ENCODE measurements at places on chromosomes 6 and 20.
A peak's percentile ranks its signal among the peaks of the same experiment; 100 is the strongest.

GRCh38 chr6:151494235-151494935 is 568 bp downstream of the CCDC170 start:
- no peak for DNase-seq

GRCh38 chr6:147758303-147758702 is 249.8 kb downstream of the SAMD5 start:
- no peak for DNase-seq

- DNase-seq: no peak
Measured at GRCh38 chr20:62872184-62872847, 10.7 kb upstream of the TCFL5 start.

GRCh38 chr6:156538875-156539660 is 238.1 kb upstream of the ARID1B start:
- no peak for DNase-seq

DNA sequence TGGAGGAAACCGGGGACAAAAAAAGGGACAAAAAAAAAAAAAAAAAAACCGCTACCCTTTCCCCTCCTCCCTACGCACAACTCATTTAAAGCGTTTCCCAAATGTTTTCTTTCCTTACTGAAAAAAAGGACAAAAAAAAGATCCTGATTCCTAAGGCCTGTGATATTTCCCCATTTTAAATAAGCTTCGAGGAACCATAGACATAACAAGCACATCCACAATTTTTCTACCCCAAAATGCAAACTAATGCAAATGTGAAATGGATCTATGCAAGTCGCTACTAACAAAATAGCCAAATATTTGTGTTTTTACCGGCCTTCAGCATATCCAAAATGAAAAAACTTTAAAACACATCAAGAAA is 1.4 kb upstream of the ZNF217 start:
- no peak for DNase-seq

DNA sequence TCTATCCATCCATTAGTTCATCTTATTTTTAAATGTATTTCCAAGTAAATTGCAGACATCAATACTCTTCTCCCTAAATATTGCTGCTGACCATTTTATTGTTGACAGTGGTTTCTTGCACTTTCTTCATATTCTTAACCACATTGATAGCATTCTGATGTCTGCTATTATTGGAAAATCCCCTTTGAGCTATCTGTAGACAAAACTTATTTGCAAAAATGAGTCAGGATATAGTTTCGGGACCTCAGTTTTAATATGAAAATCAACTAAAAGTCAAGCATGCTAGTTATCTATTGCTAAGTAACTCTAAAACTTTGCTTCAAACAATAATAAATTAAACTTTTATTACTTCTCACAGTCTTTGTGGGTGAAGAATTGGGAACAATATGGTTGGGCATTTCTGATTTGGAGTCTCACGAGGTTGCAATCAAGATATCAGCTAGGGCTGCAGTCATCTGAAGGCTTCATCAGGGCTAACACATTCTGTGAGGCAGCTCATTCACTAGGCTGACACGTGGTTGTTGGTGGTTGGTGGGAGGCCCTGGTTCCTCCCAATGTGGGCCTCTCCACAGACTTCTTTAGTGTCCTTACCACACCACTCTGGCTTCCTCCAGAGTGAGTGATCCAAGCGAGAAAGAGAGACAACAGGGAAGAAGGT is 32.7 kb downstream of the CD109 start:
- peak; percentile 4 for DNase-seq

- DNase-seq: no peak
Measured at GRCh38 chr6:31651602-31652191, 764 bp downstream of the BAG6 start.

DNA sequence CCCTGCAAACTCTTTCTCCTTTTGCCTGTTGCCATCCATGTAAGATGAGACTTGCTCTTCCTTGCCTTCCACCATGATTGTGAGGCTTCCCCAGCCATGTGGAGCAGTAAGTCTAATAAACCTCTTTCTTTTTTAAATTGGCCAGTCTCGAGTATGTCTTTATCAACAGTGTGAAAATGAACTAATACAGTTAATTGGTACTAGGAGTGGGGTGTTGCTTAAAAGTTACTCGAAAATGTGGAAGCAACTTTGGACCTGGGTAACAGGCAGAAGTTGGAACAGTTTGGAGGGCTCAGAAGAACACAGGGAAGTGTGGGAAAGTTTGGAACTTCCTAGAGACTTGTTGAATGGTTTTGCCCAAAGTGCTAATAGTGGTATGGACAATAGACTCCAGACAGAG is 359.2 kb upstream of the KHDRBS2 start:
- DNase-seq: no peak

DNA sequence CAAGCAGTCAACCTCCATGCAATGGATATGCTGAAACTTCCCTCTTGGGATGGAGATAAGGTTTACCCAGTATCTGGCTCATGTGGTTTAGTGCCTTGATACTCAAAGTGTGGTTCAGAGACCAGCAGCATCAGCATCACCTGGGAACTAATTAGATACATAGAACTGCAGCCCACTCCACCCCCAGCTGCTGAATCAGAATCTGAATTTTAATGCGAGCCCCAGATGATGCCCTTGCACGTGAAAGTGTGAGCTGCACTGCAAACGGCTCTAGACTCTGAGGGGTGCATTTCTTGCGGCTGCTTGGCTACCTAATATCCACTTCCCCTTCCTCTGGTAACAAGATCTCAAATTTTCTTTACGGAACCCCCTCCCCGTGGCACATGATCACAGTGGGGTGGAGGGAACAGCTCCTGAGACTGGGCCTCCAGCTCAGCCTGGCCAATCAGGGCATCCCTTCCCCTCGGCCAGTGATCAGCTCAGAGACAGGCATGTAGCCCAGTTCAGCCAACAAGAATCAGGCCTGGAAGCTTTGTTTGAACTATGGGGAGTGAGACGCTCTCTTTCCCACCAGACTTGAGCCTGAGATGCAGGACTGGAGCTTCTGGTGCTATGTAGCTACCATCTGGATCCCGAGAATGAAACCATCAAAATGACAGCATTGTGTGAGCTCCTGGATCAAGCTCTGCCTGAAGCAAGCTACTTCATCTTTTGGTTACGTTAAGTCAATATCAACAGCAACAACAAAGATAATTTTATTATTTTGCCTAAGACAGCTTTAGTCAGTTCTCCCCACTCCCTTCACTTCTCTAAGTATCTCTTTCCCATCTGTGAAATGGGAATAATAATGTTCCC is 12.8 kb downstream of the KCNK15 start:
- DNase-seq: no peak

- no peak for DNase-seq
Measured at GRCh38 chr20:5859608-5860007, 90.7 kb downstream of the TRMT6 start.

DNA sequence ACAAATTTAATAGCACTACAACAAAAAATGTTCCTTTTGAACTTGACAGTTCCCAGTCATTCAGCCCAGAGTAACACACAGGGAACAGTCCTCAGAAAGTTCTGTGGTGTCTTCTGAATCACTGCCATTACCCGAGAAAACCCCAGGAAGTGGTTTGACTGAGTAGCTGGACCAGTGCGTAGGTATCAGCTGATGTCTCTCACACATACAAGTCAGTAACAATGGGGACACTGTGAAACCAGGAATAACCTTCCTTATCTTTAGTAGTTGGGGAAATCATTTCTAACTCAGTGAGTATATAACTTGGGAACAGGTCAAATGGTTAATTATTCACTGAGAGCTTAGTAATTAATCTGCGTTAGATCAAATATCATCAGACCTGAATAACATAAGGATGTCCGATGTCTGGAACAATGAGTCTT is 73.1 kb downstream of the HIVEP2 start:
- DNase-seq: peak; percentile 50

DNA sequence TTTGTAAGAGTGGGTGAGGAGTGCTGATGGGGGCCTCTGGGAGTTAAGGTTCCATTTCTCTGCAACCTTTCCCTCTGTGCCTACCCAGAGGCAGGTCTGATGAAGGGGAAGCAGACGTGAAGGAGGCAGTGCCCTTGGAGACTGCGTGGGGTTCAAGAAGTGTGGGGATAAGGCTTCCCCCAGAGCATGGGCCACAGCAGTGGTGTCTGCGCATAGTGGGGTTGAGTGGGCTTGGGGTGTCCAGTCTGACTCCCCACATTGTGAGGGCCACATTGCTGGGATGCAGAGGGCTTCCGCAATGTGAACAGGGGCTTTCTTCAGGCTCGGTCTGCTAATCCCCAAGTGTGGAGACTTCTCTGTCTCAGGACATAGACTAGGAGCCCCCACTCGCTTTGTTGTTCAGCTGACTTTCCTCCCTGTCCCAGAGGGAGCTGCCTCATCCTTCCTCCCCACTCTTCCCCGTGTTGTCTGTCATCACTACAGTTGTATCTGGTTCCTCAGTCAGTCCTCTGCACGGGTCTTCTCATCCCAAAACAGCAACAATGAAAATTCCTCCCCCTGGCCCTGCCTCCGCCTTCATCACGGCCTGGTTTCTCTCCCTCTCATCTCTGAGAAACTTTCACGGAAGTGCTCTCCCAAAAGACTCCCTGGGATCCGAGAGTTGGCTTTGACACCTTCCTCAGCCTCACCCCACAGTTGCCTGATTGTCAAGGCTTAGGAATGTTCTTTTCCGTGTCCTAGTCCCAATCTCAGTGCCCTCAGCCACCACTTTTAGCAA is 2.8 kb downstream of the EBF4 start:
- no peak for DNase-seq

- DNase-seq: no peak
Measured at GRCh38 chr20:24051160-24051559, 62.6 kb upstream of the GGTLC1 start.

DNA sequence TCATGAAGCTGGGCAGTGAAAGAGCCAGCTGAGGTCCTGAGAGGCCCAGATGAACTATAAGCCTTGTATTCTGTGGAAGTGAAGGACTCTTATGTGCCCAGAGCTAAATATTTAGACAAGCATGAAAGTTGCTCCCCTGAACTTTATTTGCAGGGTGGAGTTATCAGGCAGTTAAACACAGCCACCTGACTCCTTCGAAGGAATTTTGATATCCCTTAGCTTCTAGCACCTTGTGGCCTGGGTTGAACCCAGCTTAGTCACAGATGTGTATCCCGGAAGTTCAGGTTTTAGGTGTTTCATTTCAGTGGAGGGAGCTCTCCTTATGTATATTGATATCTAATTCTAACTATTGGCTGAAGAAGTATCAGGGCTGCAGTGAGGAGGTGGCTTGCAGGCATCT is 20.4 kb downstream of the NR2E1 start:
- no peak for DNase-seq

GRCh38 chr20:48335308-48336050 is 492.3 kb downstream of the PREX1 start:
- DNase-seq: no peak

DNA sequence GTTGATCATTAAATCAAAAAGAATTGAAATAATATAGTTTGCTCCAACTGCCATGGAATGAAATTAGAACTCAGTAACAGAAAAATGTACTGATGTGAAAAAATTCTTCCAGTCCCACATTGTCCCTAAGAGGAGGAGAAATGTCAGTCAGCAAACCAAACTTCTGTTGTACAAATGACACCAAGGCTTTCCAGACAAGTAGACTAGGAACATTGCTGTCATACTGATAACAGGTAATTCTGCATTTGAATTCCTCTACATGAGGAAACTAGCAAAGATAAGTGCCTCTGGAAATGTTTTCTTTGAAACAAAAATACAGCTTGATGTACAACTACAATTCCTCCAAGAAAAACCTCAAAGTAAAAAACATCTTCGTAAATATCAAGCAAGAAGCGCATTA is 90.2 kb downstream of the HIVEP1 start:
- no peak for DNase-seq

- DNase-seq: no peak
Measured at GRCh38 chr20:11338496-11339306, 579.0 kb upstream of the BTBD3 start.

GRCh38 chr6:48486876-48487275 is 375.9 kb upstream of the PTCHD4 start:
- DNase-seq: no peak

GRCh38 chr6:39440039-39440426 is 117.5 kb upstream of the KCNK16 start:
- DNase-seq: no peak
